ENCODE measurements at places on chromosomes 1 and 21. TPM values are rescaled to one million over a fixed set of nuclear protein-coding genes. Genes with fewer than 3 reads are reported as not detected.
A peak's percentile ranks its signal among the peaks of the same experiment; 100 is the strongest.

DNA sequence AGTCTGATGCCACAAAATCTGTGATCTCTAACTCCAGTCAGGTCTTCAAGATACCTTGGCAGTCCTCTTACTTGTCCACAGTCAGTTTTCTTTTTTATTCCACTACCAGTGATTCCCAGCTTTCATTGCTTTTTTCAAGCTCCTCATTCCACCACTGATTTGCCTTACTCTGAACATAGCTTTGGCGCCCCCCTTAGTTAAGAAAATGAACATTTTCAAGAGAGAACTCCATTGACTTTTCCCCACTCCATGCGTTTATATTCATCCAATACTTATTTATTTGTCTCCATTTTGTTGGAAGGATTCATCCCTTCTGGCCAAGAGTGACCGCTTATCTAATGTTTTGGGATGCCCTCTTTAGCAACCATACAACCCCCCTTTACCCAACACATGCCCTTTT lies 33.9 kb upstream of the IPO9 start:
- peaks cover 29% of the 10 kb centered on the region for H3K4me1 ChIP-seq
- H3K27me3 ChIP-seq, result no peaks in the 10 kb centered on the region
- H3K4me3 ChIP-seq, result no peak overlapping the region
- peak; percentile 49 for DNase-seq

The TINAGL1 gene
- polyA plus RNA-seq, result 78.9 TPM

DNA sequence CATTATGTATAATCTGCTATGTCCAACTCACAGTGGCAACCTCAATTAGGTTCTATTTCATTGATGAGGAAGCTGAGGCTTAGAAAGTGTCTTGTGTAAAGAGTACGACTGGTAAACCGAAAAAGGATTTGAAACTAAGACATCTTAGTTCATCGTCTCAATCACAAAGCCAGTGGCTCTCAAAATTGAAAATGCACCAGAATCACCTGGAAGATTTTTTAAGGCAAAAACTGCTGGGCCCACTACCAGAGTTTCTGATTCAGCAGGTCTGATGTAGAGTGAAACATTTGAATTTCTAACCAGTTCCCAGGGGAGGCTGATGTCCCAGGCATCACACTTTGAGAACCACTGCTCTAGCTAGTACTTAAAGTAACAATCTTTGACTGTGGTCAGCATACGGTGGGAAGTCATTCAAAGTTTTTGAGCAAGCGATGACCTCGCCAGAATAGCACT lies 5.2 kb upstream of the LRRC53 start:
- no peak for DNase-seq
- H3K36me3 ChIP-seq, result no peaks in the 10 kb centered on the region
- no peak overlapping the region for H3K4me3 ChIP-seq
- no peaks in the 10 kb centered on the region for H3K4me1 ChIP-seq
- no peak overlapping the region for H3K27ac ChIP-seq

DNA sequence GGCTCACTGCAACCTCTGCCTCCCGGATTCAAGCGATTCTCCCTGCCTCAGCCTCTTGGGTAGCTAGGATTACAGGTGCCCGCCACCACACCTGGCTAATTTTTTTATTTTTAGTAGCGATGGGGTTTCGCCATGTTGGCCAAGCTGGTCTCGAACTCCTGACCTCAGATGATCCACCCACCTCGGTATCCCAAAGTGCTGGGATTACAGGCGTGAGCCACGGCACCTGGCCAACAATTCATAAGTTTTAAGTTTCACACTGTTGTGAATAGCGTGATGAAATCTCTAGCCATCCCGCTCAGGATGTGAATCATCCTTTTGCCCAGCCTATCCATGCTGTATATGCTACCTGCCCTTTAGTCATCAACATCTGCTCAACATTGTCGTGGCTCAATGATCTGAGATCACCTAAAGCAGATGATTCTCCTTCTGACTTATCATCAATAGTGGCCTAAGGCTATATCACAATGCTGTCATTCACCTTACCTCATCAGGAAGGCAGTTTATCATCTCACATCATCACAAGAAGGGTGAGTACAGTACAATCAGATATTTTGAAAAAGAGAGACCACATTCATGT lies 2.6 kb downstream of the PFDN2 start:
- peaks cover 31% of the 10 kb centered on the region for H3K4me1 ChIP-seq
- DNase-seq, result no peak
- no peak overlapping the region for H3K27ac ChIP-seq
- no peaks in the 10 kb centered on the region for H3K27me3 ChIP-seq
- peaks cover 5% of the 10 kb centered on the region for H3K36me3 ChIP-seq

DNA sequence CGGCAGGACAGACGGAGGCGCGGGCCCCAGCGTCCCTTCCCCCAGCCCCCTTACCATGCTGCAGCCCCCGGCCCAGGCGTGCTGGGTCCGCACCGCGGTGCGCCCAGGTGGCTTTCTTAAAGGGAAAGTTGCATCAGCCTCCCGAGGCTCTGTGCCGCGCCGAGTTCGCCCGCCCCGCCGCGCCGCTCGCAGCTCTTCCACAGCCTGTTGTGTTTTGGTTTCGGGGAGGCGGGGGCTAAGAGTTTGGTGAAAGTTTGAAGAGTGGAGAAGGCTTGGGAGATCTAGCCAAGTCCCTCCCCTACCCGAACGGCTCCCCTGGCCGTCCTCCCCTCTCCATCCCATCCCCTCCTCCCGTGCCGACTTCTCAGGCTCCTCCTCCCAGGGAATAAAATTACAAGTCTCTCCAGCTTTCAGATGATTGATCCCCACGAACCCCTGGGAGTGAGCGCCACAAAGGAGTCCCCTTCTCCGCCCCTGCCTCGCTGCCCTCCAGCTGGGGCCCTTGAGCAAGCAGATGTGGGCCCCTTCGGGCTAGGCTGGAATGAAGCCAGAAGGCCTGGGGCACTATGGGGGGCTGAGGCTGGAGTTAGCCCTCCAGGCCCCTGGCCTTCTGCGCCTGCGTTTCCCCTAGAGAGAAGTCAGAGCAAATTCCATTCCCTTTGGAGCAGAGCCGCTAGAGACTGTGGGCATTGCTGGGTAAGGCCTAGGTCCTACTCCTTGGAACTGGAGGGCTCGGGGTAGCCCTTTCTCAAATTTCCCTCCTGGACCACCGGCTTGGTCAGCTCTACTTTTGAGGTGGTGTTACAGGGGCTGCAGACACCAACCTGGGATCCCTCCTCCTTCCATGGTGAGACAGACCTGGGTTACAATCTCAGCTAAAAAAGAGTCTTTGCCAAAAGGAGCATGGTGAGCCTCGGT lies at the start of gene SLC6A9:
Gene SLC6A9, minus strand, starts transcription at position 211 of the 918 bp plus-strand sequence. CDS start 7,185 bp downstream, outside the sequence.
- peak within 1 kb of the TSS; percentile 69 for H3K4me3 ChIP-seq
- H3K27ac ChIP-seq, result peak within 1 kb of the TSS; percentile 60
- no peaks in the 10 kb centered on the region for H3K36me3 ChIP-seq
- peaks cover 42% of the 10 kb centered on the region for H3K4me1 ChIP-seq

- H3K27me3 ChIP-seq, result peaks cover 16% of the 10 kb centered on the region
- DNase-seq, result no peak
- no peak overlapping the region for H3K4me3 ChIP-seq
Measured at GRCh38 chr1:55015123-55015522, 16.4 kb downstream of the BSND start.

GRCh38 chr1:117732065-117732797 lies 126.4 kb downstream of the TENT5C start:
- H3K4me1 ChIP-seq, result no peaks in the 10 kb centered on the region
- no peaks in the 10 kb centered on the region for H3K36me3 ChIP-seq
- H3K27me3 ChIP-seq, result no peaks in the 10 kb centered on the region
- no peak overlapping the region for H3K27ac ChIP-seq

- H3K4me1 ChIP-seq, result no peaks in the 10 kb centered on the region
- no peak overlapping the region for H3K27ac ChIP-seq
- no peaks in the 10 kb centered on the region for H3K27me3 ChIP-seq
- H3K4me3 ChIP-seq, result no peak overlapping the region
Measured at GRCh38 chr1:83053446-83053845, 945.5 kb downstream of the TTLL7 start.
